CD4-positive, alpha-beta T cell treated with Interferon alpha-2 for 1 hour (primary cell): ENCODE measurements at places on chromosomes 12 and 14.
A peak's percentile ranks its signal among the peaks of the same experiment; 100 is the strongest.

- peak; percentile 45 for DNase-seq
Measured at GRCh38 chr14:35808076-35808637, 938 bp downstream of the RALGAPA1 start.

GRCh38 chr14:24959791-24960331 lies 90.1 kb downstream of the STXBP6 start:
- no peak for DNase-seq

GRCh38 chr14:99862136-99862535 lies 68.9 kb downstream of the EML1 start:
- DNase-seq: no peak

DNA sequence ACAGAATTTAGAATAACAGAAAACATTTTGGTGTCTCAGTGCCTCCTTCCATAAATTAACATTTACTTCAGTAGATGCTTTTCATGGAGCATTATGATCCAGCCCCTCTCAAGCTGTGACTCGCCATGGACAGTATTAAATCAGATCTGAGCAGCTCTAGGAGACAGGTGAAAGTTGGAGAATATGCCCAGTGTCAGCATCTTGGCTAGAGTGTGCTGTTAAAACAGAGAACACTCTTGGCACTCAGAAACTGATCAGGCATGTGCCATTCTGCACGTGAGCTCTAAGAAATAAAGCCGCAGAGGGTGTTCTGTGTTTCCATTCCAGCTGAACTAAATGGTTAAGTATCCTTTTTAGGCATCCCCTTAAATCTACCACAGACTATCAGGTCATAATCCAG lies 68.0 kb downstream of the DIP2B start:
- no peak for DNase-seq

- no peak for DNase-seq
Measured at GRCh38 chr14:66046035-66046434, 440.1 kb upstream of the CCDC196 start.

- DNase-seq: no peak
Measured at GRCh38 chr12:122917507-122918121, 21.7 kb upstream of the VPS37B start.

DNA sequence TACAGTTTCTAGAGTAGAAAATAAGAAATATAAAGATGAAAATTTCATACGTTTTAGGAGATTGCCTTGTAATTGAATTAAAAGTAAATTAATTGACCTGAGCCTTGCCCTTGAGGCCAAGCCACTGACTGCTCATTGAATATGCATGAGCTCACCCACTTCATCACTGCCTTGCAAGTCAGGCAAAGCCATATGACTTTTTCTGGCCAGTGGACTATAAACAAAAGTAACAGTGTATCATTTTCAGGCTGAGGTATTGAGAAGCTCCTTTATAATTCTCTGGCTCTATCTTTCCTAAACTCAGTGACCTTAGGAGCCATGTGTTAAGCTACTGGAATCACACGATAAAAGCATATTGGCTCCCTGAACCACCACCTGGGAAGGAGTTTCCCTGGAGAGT lies 369.3 kb downstream of the NUAK1 start:
- no peak for DNase-seq

DNA sequence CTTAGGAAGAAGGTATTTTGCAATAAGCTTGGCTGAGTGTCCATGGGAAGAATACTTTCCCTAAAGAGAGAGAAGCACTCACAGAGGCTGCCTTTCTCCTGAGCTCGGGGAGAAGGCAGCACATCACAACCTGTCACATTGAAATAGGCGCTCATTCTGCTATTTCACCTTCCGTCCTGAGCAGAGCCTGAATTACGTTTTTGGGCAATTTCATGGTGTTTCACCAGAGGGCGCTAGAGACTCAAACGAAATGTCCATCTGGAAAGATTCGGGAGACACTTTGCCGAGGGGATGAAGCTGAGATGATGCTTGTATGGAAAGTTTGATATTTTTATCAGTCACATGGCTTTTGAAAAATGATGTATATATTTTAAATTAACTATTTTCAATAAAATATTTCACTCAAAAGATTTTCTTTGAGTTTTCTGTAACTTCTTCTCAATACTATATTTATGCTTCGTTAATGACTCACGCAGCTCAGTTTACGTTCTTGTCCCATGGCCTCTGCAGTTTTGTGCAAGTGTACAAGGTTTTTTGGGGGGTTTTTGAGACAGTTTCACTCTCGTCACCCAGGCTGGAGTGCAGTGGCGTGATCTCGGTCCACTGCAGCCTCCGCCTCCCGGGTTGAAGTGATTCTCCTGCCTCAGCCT lies 17.4 kb upstream of the B4GALNT3 start:
- DNase-seq: peak; percentile 60

DNA sequence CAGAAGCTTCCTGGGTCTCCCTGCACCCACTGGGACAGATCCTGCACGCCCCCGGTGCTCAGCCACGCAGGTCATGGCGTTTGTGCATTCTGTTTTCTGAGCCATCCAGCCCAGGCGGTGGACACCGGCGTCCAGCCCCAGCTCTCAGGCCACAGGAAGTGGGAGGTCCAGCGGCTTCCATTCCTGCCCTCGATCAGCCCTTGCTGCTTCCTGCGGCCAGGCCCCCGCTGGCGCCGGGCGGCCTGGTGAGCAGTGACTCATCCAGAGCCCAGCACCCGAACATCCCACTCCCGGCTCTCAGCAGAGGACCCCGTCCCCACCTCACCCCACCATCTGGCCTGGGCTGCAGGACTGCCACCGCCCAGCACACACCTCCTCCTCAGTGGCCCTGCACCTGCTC lies 18.0 kb upstream of the NUDT14 start:
- no peak for DNase-seq

GRCh38 chr14:80754696-80755095 lies 186.8 kb downstream of the CEP128 start:
- no peak for DNase-seq
